ENCODE measurements at places on chromosomes 1 and 21.

DNA sequence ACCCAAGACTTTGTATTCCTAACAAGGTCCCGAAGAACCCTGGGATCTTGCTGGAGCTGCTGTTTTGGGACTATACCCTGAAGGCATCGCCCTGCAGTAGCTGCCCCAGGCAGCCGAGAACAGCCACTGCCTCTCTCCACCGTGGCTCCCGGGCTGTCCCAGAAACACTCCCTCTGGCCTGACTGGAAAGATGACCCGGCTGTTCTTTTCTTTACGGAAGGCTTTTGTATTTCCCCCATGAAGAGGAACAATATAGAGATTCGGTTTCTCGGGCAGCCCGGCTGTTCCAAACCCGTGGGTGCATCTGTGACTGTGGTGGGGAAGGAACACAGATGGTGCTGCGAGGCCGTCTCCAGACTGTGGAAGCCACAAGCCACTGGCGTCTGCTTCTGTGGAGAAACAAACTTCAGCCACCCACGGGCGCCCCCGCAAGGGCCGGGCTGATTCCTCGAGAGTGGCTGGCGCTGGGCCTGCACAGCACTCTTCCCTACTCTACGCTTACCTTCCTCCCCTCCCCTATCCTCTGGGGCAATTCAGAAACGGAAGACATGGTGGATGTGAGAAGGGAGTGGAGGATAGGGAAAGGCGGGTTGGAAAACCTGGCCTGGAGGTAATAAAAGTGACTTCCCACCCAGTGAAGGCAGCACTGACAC lies 33.7 kb upstream of the VASH2 start:
- peak; percentile 49 for DNase-seq

- no peak for DNase-seq
Measured at GRCh38 chr1:115189814-115190539, 100.7 kb upstream of the TSPAN2 start.

- DNase-seq = no peak
Measured at GRCh38 chr1:220313576-220313975, 41.3 kb upstream of the RAB3GAP2 start.

- no peak for DNase-seq
Measured at GRCh38 chr21:35611708-35612132, 448.6 kb downstream of the SETD4 start.

DNA sequence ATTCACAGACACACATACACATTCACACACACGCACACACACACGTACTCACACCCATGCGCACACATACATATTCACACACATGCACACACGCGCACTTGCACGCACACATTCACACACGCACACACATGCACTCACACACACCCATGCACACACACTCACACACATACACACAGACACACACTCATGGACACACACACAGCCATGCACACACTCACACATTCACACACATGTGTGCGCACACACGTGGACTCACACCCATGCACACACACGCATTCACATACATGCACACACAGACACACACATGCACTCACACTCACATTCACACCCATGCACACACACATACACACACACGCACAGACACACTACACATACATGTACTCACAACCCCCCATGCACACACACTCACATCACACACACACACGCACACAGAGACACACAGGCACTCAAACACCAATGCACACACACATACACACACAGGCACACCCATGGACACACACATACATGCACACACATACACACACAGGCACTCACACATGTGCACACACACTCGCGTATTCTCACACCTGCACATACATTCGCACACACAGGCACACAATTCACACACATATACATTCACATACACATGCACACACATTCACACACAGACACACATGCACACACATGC lies 589.1 kb downstream of the PTPRU start:
- DNase-seq = no peak

Measured in anterior cingulate cortex (tissue), 58 donors.